ENCODE measurements at places on chromosomes 16 and 17. TPM values are rescaled to one million over a fixed set of nuclear protein-coding genes. Genes with fewer than 3 reads are reported as not detected.

DNA sequence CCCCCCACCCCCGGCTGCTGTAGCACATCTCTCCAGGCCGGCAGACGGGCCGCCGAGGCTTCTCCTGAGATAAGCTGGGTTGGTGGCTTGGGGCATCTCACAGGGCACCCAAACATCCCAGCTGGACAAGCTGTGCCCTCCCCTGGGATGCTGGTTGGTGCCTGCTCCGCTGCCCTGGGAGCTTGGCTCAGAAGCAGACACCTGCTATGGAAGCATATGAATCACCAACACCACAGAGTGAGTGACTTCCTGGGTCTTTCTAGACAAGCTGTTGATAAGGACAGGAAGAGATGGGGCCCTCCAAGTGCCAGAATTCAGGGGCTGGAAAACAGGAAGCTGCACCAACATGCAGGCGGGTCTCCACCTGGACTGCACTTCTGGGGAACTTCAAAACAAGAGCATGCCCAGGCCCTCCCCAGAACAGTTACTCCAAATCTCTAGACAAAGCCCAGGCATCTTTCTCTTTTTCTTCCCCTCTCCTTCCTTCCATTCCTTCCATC is 13.7 kb downstream of the C16orf95 start:
- no peak for DNase-seq
- no peaks in the 10 kb centered on the region for H3K27me3 ChIP-seq
- no peak overlapping the region for H3K27ac ChIP-seq
- no peak overlapping the region for H3K4me3 ChIP-seq
- no peaks in the 10 kb centered on the region for H3K36me3 ChIP-seq
- no peaks in the 10 kb centered on the region for H3K4me1 ChIP-seq

DNA sequence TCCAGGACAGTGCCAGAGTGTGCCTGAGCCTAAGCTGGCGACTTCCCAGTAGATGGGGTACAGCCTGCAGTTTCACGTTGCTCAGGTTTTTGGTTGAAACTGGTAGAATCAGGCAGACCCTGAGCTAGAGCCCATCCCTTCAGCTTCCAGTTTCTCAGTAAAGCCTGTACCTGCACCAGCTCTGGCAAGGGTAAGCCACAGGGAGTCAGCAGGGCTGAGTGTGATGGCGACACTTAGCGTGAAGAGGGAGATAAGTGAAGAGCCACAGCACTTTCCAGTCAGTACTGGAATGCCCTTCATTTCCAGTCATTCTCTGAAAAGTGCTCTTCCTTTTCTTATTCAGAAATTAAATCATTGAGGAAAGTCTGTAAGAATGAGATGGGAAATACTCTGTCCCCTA is 22.4 kb downstream of the PLD6 start:
- H3K36me3 ChIP-seq: peaks cover 56% of the 10 kb centered on the region
- H3K27ac ChIP-seq: no peak overlapping the region
- no peak overlapping the region for H3K4me3 ChIP-seq
- no peak for DNase-seq

- no peaks in the 10 kb centered on the region for H3K36me3 ChIP-seq
- H3K27me3 ChIP-seq: no peaks in the 10 kb centered on the region
- no peak for DNase-seq
- no peak overlapping the region for H3K27ac ChIP-seq
Observed at GRCh38 chr16:21161211-21161610, 2.7 kb downstream of the LDAF1 start.

- no peak overlapping the region for H3K4me3 ChIP-seq
- no peak overlapping the region for H3K27ac ChIP-seq
- no peak for DNase-seq
- peaks cover 7% of the 10 kb centered on the region for H3K4me1 ChIP-seq
Observed at GRCh38 chr16:67461600-67462278, 19.2 kb downstream of the ATP6V0D1 start.

DNA sequence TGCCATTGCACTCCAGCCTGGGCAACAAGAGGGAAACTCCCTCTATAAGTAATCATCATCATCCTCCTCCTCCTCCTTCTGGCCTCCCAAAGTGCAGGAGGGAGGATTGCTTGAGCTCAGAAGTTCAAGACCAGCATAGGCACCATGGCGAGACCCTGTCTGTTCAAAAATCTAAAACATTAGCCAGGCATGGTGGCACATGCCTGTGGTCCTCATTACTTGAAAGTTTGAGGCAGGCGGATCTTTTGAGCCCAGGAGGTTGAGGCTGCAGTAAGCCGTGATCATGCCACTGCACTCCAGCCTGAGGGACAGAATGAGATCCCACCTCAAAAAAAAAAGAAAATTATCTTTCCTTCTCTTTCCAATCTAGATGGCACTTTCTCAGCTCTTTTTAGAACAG is 27.8 kb downstream of the PKD1L3 start:
- DNase-seq: no peak
- H3K4me1 ChIP-seq: no peaks in the 10 kb centered on the region
- no peaks in the 10 kb centered on the region for H3K27me3 ChIP-seq
- H3K36me3 ChIP-seq: no peaks in the 10 kb centered on the region
- H3K4me3 ChIP-seq: no peak overlapping the region
- no peak overlapping the region for H3K27ac ChIP-seq

PSME3 gene
- 120 TPM for total RNA-seq

RNF222 gene
- not detected for total RNA-seq
